ENCODE measurements at places on chromosomes 6 and 20. TPM values are rescaled to one million over a fixed set of nuclear protein-coding genes. Genes with fewer than 3 reads are reported as not detected.

- H3K36me3 ChIP-seq: peaks cover 55% of the 10 kb centered on the region
- H3K4me1 ChIP-seq: peaks cover 28% of the 10 kb centered on the region
- no peaks in the 10 kb centered on the region for H3K27me3 ChIP-seq
- no peak for DNase-seq
Measured at GRCh38 chr6:87181903-87182302, 26.5 kb downstream of the ZNF292 start.

DNA sequence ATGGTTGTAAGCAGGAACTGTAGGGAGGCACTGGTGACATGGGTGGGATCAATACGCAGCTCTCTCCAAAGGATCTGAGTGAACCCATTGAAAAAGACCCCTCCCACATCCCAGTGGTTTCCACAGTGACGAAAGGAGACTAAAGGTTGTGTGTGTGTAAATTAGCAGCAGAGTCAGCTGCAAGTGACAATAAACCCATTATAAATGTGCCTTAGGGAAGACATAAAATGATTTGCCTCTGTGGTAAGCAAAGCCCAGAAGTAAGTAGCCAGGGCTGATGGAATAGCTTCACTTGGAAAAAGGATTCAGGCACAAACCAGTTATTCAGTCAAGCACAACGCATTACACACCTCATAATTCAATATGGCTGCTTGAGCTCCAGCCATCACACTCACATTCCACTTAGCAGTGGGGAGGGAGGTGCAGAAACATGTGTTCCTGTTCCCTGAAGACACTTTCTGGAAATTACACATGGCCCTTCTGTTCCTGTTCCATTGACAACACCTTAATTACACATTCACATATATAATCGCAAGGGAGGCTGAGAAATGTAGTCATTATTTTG, 231.4 kb downstream of the PREX1 start:
- DNase-seq: no peak
- H3K27me3 ChIP-seq: no peaks in the 10 kb centered on the region
- no peaks in the 10 kb centered on the region for H3K36me3 ChIP-seq
- H3K4me1 ChIP-seq: no peaks in the 10 kb centered on the region
- no peak overlapping the region for H3K4me3 ChIP-seq

DNA sequence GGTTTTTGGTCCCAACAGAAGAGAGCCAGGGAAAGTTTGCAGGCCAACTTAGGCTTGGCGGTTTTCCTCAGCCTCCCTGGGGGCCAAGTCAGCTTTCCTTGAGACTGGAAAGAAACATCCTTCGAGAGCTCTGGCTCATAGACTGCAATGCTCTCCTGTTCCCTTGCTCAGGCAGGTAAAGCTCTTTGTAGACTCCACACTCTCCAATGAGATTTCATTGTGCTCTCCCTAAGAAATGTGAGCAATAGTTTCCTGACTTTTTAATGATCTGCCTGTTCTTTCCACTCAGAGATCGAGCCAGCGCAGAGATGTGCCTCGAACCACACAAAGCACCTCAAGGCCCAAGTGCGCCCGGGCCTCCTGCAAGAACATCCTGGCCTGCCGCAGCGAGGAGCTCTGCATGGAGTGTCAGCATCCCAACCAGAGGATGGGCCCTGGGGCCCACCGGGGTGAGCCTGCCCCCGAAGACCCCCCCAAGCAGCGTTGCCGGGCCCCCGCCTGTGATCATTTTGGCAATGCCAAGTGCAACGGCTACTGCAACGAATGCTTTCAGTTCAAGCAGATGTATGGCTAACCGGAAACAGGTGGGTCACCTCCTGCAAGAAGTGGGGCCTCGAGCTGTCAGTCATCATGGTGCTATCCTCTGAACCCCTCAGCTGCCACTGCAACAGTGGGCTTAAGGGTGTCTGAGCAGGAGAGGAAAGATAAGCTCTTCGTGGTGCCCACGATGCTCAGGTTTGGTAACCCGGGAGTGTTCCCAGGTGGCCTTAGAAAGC, 13.9 kb downstream of the TNFAIP3 start:
- peaks cover 38% of the 10 kb centered on the region for H3K36me3 ChIP-seq
- DNase-seq: no peak
- peak overlapping the region; percentile 77 for H3K27ac ChIP-seq
- H3K4me3 ChIP-seq: peak overlapping the region; percentile 31
- H3K4me1 ChIP-seq: peaks cover 35% of the 10 kb centered on the region

CLIC5 gene
- 6.0 TPM for total RNA-seq

DAAM2 gene
- total RNA-seq: not detected

GRCh38 chr20:25470045-25470444, 62.6 kb downstream of the GINS1 start:
- no peak overlapping the region for H3K27ac ChIP-seq
- H3K36me3 ChIP-seq: no peaks in the 10 kb centered on the region
- no peaks in the 10 kb centered on the region for H3K27me3 ChIP-seq
- peak; percentile 57 for DNase-seq
- peaks cover 4% of the 10 kb centered on the region for H3K4me1 ChIP-seq
- H3K4me3 ChIP-seq: no peak overlapping the region

GRCh38 chr6:46057792-46058191, 42.1 kb upstream of the CLIC5 start:
- no peaks in the 10 kb centered on the region for H3K36me3 ChIP-seq
- no peak overlapping the region for H3K27ac ChIP-seq
- peaks cover 13% of the 10 kb centered on the region for H3K27me3 ChIP-seq

DNA sequence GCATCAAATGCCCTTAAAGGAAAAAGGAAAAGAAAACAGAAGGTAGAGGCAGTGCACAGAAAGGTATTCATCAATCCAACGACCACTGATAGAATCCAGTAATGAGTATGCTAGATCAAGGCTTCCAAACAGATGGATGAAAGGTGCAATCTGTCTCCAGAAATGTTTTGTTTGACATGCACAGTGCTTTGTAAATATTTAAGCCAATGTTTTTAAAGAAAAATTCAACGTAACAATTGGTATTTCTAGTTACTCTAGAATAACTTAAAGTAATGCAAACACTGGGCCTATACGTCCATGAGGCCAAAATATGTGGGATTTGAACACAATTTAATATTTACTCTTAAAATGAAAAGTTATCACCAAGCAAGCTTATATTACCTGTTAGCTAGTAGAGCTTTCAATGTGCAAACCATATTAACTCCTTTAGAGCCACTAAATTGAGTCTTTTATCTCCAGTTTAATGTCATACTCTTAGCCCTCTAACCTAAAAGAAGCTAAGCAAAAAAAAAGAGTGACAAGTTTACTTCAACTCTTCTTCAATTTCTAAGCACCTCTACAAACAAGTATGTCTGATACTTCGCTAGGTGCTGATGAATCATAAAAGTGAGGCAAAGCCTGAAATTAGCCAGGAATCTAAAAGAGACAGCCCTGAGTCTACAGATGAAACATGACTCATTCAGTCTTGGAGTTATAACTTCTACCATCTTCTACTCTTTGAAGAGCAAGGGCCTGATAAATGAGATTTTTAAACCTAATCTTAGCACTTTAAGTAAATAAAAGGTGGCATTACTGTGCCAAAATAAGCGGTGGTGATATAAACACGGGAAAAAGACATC, 169.8 kb downstream of the PTPRK start:
- H3K36me3 ChIP-seq: peaks cover 3% of the 10 kb centered on the region
- peaks cover 3% of the 10 kb centered on the region for H3K27me3 ChIP-seq
- H3K4me3 ChIP-seq: no peak overlapping the region
- H3K27ac ChIP-seq: no peak overlapping the region
- H3K4me1 ChIP-seq: no peaks in the 10 kb centered on the region

GRCh38 chr6:106101466-106101865, 15.3 kb downstream of the PRDM1 start:
- no peak for DNase-seq
- peaks cover 58% of the 10 kb centered on the region for H3K4me1 ChIP-seq
- peaks cover 39% of the 10 kb centered on the region for H3K36me3 ChIP-seq
- H3K4me3 ChIP-seq: peak overlapping the region; percentile 90

DNA sequence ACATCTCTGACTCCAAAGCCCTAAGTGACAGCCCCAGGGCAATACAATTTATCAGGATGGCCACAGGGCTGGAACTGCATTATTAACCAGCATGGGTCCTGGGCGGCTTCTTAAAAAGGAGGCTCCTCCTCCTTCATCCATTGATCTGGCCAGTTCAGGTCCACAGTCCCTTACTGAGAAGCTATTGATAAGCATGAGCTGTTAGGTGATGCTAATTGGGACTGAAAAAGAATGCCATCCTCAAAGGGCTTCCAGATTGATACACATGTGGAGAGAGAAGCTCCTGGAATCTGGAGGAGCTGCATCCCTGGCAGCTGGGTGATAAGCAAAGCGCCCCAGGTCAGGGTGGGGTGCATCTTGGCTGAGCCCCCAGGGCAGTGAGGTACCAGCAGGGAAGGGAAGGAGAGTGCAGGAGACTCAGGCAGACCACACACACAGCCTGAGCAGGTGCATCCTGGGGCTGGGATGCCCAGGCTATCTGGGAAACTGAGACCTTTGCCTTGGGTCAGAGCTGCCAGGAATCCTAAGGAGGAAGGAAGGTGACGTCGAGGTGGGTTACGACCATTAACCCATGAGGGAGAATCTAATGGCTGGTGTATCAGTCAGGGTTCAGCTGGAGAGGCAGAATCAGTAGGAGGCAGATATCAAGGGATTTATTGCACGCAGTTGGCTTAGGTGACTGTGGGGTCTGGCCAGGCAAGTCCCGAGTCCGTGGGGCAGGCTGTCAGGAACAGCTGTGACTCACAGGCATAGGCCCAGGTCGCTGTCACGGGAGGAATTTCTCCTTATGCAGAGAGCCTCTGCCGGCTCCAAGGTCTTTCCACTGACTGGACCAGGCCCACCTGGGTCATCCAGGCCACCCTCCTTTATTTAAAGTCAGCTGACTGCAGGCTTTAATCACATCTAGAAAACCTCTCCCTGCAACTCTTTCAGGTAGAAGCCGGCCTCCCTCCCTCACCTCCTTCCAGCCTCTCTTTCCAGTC, 261.2 kb downstream of the BMP7 start:
- H3K36me3 ChIP-seq: no peaks in the 10 kb centered on the region
- H3K27ac ChIP-seq: no peak overlapping the region
- H3K4me1 ChIP-seq: no peaks in the 10 kb centered on the region
- H3K4me3 ChIP-seq: no peak overlapping the region

GPX5 gene
- total RNA-seq: not detected

GRCh38 chr20:1362484-1362883, 30.4 kb downstream of the FKBP1A start:
- H3K27me3 ChIP-seq: no peaks in the 10 kb centered on the region
- peaks cover 68% of the 10 kb centered on the region for H3K36me3 ChIP-seq
- DNase-seq: no peak
- H3K4me1 ChIP-seq: peaks cover 72% of the 10 kb centered on the region

DNA sequence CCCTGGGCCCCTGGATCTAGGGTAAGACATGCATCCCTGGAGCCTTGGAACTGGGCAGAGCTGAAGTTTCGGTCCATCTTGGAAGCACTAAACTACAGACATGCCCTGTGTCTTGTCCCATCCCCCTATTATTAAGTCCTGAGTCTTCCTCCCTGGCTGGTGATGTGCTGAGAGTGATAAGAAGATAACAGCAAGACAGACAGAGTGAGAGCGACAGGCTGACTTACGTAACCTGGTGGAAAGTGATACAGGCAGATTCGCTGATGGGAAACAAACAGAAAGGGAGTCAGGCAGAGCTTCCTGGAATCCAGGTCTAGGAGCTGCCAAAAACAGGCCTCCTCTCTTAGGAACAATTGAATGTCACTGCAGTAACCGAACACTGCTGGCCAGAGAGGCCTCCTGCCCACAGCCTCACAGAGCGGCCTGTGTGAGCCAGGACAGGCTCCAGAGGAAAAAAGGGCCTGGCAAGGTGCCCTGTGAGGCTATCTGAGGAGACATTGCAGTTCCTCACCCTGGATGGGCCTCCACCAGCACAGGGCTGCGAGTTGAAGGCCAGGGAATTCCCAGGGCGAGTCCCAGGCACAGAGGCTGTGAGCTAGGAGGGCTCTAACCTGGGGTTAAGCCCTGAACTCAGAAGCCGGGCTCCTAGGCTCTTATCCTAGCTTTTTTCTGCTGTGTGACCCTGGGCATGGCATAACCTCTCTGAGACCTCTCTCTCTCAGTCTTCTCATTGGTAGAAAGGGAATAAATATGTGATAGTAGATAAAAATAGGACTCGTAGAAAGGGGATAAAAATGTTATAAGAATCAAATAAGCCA, 34.2 kb upstream of the B4GALT5 start:
- H3K36me3 ChIP-seq: no peaks in the 10 kb centered on the region
- H3K27me3 ChIP-seq: peaks cover 24% of the 10 kb centered on the region
- no peak overlapping the region for H3K27ac ChIP-seq
- DNase-seq: no peak
- H3K4me3 ChIP-seq: no peak overlapping the region

Data from activated naive CD8-positive, alpha-beta T cell treated with anti-CD3 and anti-CD28 coated beads, Interleukin-2, amount 10 ng/mL, durations not matched to agents 7 days and 5 days (primary cell).